ENCODE measurements at places on chromosomes 13 and 19. TPM values are rescaled to one million over a fixed set of nuclear protein-coding genes. Genes with fewer than 3 reads are reported as not detected.

ZNF132 gene
- 4.8 TPM for total RNA-seq

SERPINE3 gene
- not detected for total RNA-seq

ZNF677 gene
- 8.8 TPM for total RNA-seq

IRGC gene
- not detected for total RNA-seq

RAB3A gene
- 5.2 TPM for total RNA-seq

KLK3 gene
- total RNA-seq, result not detected

FAM216B gene
- total RNA-seq, result not detected

LRP3 gene
- 0.08 TPM for total RNA-seq

SLC35E1 gene
- 43.1 TPM for total RNA-seq

SLC10A2 gene
- not detected for total RNA-seq

- no peak for DNase-seq
- peaks cover 19% of the 10 kb centered on the region for H3K4me1 ChIP-seq
- H3K36me3 ChIP-seq, result no peaks in the 10 kb centered on the region
- no peaks in the 10 kb centered on the region for H3K27me3 ChIP-seq
These were observed 227.4 kb downstream of the DLEU7 start for GRCh38 chr13:50616101-50616500.

GRCh38 chr19:5321851-5322681, 18.5 kb downstream of the PTPRS start:
- no peak overlapping the region for H3K4me3 ChIP-seq
- no peak overlapping the region for H3K27ac ChIP-seq
- peak; percentile 12 for DNase-seq
- H3K27me3 ChIP-seq, result peaks cover 8% of the 10 kb centered on the region
- no peaks in the 10 kb centered on the region for H3K36me3 ChIP-seq
- peaks cover 5% of the 10 kb centered on the region for H3K4me1 ChIP-seq

DNA sequence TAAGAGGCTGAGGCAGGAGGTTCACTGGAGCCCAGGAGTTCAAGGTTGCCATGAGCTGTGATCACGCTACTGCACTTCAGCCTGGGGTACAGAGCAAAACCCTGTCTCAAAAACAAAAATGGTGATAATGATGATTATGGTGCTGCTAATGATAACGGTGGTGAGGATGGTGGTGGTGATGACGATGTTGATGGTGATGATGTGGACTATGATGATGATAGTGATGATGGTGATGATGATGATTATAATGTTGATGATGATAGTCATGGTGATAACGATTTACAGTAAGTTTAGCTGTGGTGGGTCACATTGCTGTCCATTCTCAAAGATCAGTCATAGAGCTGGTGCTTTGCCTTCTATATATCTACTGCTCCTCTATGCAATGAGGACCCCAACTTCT, 1340.6 kb downstream of the UQCRFS1 start:
- H3K27ac ChIP-seq, result no peak overlapping the region
- no peak overlapping the region for H3K4me3 ChIP-seq
- H3K36me3 ChIP-seq, result no peaks in the 10 kb centered on the region
- no peaks in the 10 kb centered on the region for H3K27me3 ChIP-seq
- no peaks in the 10 kb centered on the region for H3K4me1 ChIP-seq
- no peak for DNase-seq

GRCh38 chr13:112032186-112032993, 34.6 kb upstream of the SOX1 start:
- H3K4me3 ChIP-seq, result no peak overlapping the region
- no peak for DNase-seq
- no peaks in the 10 kb centered on the region for H3K4me1 ChIP-seq
- no peaks in the 10 kb centered on the region for H3K36me3 ChIP-seq

GRCh38 chr19:711254-711653, 2.5 kb downstream of the PALM start:
- H3K4me3 ChIP-seq, result no peak overlapping the region
- H3K36me3 ChIP-seq, result no peaks in the 10 kb centered on the region
- no peak overlapping the region for H3K27ac ChIP-seq
- no peak for DNase-seq

GRCh38 chr19:32869966-32870573, 503 bp upstream of the SLC7A9 start:
- H3K36me3 ChIP-seq, result no peaks in the 10 kb centered on the region
- DNase-seq, result no peak
- no peak overlapping the region for H3K4me3 ChIP-seq
- H3K27ac ChIP-seq, result no peak overlapping the region

DNA sequence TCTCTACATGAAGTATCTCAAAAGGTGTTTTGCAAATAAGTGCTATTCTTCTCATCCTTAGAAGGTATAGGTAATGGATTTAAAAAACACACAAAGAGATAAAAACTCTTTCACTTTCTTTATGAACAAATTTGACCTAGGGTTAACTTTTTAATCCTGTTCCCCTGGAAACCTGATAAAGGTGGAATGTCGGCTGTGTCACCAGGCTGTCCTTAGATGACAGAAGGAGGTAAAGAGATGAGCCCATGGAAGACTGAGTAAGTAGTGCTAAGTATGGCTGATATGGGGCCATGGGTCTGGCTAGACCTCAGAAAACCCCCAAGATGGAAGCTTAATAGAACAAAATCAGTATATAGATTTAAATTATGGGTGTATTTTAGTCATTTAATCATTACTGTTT, 153.8 kb upstream of the LSM14A start:
- no peak overlapping the region for H3K4me3 ChIP-seq
- no peaks in the 10 kb centered on the region for H3K4me1 ChIP-seq
- no peak overlapping the region for H3K27ac ChIP-seq
- peaks cover 2% of the 10 kb centered on the region for H3K36me3 ChIP-seq
- peaks cover 36% of the 10 kb centered on the region for H3K27me3 ChIP-seq
- no peak for DNase-seq

GRCh38 chr19:54485851-54486250, 12.8 kb upstream of the CDC42EP5 start:
- H3K27ac ChIP-seq, result no peak overlapping the region
- peaks cover 13% of the 10 kb centered on the region for H3K4me1 ChIP-seq
- H3K4me3 ChIP-seq, result no peak overlapping the region
- no peak for DNase-seq

- H3K27me3 ChIP-seq, result peaks cover 29% of the 10 kb centered on the region
- no peak for DNase-seq
- H3K36me3 ChIP-seq, result no peaks in the 10 kb centered on the region
- H3K4me3 ChIP-seq, result no peak overlapping the region
These were observed 69.0 kb downstream of the COL4A2 start for GRCh38 chr13:110376120-110376519.

GRCh38 chr19:5828661-5829566, 10.6 kb downstream of the FUT6 start:
- peaks cover 12% of the 10 kb centered on the region for H3K4me1 ChIP-seq
- no peak for DNase-seq
- no peaks in the 10 kb centered on the region for H3K36me3 ChIP-seq
- H3K27ac ChIP-seq, result peak overlapping the region; percentile 100
- peak overlapping the region; percentile 99 for H3K4me3 ChIP-seq

DNA sequence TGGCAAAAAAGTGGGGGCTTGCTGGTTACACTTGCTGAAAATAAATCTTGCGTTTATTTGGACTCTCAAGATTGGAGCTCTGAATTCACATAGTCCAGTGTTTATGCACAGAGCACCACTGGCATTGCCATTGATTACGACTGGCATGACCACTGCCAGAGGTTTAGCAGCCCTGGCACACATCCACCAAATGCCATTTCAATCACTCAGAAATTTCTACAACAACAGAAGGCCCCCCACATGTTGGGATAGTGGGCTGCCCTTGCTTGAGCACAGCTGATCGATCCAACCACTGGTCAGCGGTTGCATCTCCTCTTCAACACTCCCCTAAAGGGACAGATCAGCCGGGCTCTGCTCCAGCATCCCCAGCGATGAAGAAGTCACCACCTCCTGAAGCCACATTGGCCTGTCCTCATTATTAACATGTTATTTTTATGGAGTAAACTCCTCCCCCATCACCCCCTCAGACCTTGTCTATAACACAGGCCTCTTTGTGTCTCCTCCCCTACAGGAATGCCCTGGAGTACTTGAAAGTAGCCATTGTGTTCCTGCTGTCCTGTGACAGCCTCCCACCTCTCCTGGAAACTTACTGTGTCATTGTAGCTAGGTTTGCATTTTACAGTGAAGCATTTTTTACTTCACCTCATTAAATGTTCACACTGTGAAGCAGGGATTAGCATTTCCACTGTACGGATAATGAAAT, 51.3 kb downstream of the CDADC1 start:
- H3K4me1 ChIP-seq, result peaks cover 17% of the 10 kb centered on the region
- H3K4me3 ChIP-seq, result no peak overlapping the region
- no peak overlapping the region for H3K27ac ChIP-seq
- H3K27me3 ChIP-seq, result no peaks in the 10 kb centered on the region
- no peak for DNase-seq

DNA sequence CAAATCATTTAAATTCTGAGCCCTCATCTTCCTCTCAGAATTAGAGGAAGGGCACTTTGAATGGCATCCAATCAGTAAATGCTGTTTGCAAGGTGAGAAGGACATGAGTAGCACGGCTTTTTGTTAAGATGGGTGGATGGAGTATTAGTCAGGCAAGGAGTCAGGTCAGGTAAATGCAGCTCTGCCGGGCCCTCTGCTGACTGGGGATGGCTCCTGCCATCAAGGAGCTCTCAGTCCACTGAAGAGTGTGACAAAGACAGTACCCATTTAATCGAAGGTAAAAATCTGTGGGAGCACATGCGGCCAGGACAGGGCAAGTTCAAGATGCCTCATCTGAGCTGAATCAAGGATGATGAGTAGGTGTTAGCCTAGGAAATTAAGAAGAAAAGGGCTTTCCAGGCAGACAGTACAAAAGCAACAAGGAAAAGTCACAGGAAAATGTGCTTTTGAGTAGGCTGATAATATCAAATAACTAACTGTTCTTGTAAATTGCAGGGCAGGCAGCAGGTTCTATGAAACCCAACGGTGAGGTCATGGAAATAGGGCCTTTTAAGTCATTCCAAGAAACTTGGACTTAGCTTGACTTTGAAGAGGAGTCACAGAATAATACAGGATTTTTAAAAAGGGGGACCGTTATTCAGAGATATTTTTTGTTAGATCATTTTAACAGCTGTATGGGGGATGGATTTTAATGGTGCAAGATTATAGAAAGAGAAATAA, 670.5 kb upstream of the ARGLU1 start:
- no peaks in the 10 kb centered on the region for H3K27me3 ChIP-seq
- DNase-seq, result no peak
- no peaks in the 10 kb centered on the region for H3K4me1 ChIP-seq
- H3K27ac ChIP-seq, result no peak overlapping the region
- no peaks in the 10 kb centered on the region for H3K36me3 ChIP-seq

- no peak overlapping the region for H3K4me3 ChIP-seq
- DNase-seq, result no peak
- peaks cover 24% of the 10 kb centered on the region for H3K4me1 ChIP-seq
- no peaks in the 10 kb centered on the region for H3K36me3 ChIP-seq
- H3K27ac ChIP-seq, result no peak overlapping the region
These were observed 68.3 kb upstream of the SERP2 start for GRCh38 chr13:44305286-44305685.

- H3K4me3 ChIP-seq, result no peak overlapping the region
- H3K27ac ChIP-seq, result peak overlapping the region; percentile 76
- peaks cover 25% of the 10 kb centered on the region for H3K4me1 ChIP-seq
These were observed 10.8 kb upstream of the ILF3 start for GRCh38 chr19:10643172-10643967.

- no peak for DNase-seq
- no peaks in the 10 kb centered on the region for H3K36me3 ChIP-seq
- no peaks in the 10 kb centered on the region for H3K27me3 ChIP-seq
- no peak overlapping the region for H3K27ac ChIP-seq
- H3K4me1 ChIP-seq, result no peaks in the 10 kb centered on the region
These were observed 183.3 kb downstream of the HS6ST3 start for GRCh38 chr13:96273196-96273595.

DNA sequence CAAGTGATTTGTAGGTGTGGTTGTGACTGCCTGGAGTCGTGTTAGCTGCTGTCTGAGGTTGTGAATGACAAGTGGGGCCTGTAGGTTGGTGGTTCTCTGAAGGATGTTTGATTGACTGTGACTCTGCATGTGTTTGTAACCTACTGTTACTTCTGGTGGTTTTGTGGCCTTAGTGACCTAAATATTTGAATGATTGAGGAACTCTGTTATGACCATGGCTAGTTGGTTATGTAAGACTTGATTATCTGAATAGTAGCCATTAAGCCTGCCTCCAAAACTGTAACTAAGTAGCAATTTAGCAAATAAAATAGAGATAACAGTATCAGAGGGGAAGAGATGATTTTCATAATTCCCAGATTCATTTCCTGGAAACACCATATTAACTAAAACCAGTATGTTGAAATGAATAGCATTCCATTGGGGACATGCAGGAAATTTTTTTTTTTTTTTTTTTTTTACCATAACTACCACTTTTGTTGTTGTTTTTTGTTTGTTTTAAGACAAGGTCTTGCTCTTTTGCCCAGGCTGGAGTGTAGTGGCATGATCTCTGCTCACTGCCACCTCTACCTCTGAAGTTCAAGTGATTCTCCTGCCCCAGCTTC, 865 bp downstream of the ZNF382 start:
- peak overlapping the region; percentile 79 for H3K4me3 ChIP-seq
- H3K36me3 ChIP-seq, result peaks cover 52% of the 10 kb centered on the region
- peaks cover 24% of the 10 kb centered on the region for H3K4me1 ChIP-seq
- H3K27me3 ChIP-seq, result no peaks in the 10 kb centered on the region
- DNase-seq, result no peak
- peak overlapping the region; percentile 94 for H3K27ac ChIP-seq

DNA sequence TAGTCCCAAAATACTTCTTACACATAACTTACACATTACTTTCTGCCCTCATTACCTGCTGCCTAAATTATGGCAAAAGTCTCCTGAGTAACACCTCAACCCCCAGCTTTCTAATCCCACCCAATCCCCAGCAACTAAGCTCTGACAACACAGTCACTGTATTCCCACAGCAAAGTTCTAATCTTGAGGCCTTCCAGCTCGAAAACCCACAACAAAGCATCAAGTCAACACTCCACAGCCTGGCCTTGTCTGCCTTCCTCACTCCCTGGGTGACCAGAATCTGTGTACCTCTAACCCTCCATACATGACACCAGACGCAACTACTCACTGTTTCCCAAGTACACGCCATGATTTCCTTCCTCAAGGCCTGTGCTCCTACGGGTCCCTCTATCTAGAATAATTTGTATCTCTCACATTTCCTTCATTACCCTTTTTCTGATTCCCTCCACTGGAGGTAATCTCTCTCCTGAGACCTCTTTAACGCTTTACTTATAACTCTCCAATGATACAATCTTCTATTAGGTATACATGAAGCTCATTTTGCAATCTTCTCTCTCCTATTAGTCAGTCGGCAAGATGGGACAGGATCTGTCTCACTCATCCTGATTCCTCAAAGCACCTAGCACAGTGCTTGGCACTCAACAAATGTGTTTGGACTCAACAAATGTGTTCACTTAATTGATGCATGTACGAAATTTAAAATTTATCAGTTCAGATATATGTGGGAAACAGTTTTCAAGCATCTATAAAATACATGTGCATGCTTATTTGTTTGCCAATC, 87.6 kb upstream of the DOCK9 start:
- H3K27me3 ChIP-seq, result no peaks in the 10 kb centered on the region
- H3K27ac ChIP-seq, result peak overlapping the region; percentile 80
- peaks cover 76% of the 10 kb centered on the region for H3K36me3 ChIP-seq
- H3K4me1 ChIP-seq, result peaks cover 80% of the 10 kb centered on the region

GRCh38 chr13:84038001-84038400, 155.7 kb upstream of the SLITRK1 start:
- H3K27ac ChIP-seq, result peak overlapping the region; percentile 16
- no peaks in the 10 kb centered on the region for H3K36me3 ChIP-seq
- DNase-seq, result peak; percentile 6
- peaks cover 17% of the 10 kb centered on the region for H3K4me1 ChIP-seq

Measured in activated CD4-positive, alpha-beta T cell treated with anti-CD3 and anti-CD28 coated beads, Interleukin-2, amount 10 ng/mL, durations not matched to agents 7 days and 5 days (primary cell).